Urinary bladder (tissue), 4 donors: ENCODE measurements at places on chromosomes 4 and X. TPM values are rescaled to one million over a fixed set of nuclear protein-coding genes. Genes with fewer than 3 reads are reported as not detected.

GRCh38 chrX:56782791-56783449 lies 53.9 kb downstream of the NBDY start:
- DNase-seq, result no peak

DNA sequence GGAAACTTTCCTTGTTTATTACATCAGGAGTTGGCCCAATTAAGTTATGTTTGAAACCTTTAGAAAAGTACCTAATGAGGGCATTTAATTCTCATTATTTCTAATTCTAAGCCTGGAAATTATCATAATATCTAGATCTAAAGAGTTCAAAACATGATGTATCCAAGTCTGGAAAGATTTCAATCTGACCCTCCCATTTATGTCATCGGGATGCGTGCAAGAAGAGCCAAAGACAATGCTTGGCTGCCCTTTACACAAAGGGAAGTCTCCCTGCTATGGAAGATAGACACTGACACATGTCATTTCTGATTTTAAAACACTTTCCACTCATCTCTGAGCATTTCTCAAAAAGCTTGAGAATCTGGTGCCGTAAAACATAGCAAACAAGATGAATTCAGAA lies 222.4 kb downstream of the ANTXR2 start:
- DNase-seq, result no peak

GRCh38 chr4:33772582-33772981 lies 2471.7 kb downstream of the ARAP2 start:
- no peak for DNase-seq

DNA sequence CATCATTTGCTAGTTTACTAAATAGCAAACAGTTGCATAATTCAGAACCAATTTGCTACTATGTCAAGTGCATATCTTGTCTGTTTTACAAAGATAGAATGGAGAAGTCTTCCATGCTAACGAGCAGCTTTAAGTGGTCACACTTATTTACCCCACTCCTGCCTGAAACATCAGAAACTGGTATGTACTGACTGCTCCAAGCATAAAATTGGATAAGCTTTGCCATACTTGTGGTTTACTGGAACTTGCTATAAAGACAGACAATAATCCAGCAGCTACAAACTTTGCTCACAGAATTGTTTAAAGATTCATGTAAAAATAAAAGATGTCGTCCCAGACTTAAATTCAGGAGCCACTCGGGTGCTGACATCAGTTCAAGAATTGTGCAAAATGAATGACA lies 13.3 kb upstream of the CDKL2 start:
- no peak for DNase-seq

DNA sequence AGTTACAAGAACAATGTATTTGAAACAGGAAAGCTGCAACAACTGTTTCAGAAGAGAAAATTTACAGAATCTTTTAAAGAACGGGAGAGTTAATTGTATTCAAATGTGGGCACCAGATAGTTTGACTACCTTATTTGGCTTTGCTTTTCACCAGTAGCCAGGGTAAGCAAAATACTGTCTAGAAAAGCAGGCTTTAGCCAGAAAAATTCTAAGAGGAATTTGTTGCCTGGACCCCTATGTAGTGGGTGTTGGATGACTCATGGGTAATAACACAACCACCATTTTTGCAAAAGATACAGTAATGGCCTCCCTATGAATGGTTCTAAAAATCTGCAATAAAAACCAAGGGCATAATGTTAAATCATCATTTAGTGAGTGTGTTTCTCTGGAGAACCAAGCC lies 233.4 kb upstream of the ANXA3 start:
- DNase-seq, result no peak

- DNase-seq, result no peak
These were observed 350.3 kb downstream of the PTTG2 start for GRCh38 chr4:38310446-38311043.

Gene ELK1
- 8.6 TPM for total RNA-seq

DNA sequence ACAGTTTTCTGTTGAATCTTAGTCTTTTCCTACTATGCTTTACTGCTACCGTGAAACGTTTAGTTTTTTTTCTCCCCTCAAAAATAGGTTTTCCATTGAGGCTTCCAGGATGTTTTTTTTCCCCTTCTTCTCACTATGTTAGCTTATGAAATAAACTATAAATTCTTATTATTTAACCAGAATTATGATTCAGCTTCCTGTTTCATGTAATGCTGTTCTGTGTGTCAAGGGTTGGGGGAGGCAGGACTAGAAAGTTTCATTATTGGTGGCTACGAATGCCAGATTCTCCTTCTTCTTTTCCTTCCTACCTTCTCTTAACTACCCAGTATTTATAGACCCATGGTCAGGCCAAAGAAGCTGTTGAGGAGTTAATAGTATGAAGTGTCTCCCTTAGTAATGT lies 11.8 kb downstream of the CLCN5 start:
- no peak for DNase-seq

DNA sequence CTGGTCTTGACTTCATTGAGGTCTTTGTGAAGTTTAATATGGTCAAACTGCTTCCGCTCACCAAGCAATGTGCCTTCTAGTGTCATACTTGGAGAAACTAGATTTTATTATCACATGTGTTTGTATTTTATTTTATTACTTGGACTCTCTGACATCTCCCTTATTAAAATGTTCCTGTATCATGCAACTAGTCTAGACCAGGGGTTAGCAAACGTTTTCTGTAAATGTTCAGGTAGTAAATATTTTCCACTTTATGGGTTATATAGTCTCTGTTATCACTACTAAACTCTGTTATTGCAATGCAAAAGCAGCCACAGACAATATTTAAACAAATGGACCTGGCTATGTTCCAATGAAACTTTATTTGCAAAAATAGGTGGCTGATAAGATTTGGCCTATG lies 443.8 kb downstream of the MID1IP1 start:
- no peak for DNase-seq

DNA sequence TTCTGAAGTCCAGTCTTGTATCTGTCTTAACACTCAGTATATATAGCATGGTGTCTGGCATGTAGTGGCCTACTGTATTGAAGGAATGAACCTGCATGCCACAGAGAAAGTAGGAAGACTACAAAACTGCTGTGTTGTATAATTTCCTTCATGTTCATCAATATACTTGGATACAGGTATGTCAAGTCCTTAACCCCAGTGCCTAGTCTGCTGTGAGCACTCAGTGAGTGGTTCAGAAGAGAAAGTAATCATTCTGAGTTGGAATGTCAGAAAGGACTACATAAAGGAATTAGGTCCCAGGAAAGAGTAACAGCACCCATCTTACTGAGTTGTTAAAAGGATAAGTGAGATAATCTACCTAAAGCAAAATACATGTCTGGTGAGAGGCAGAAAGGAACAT lies 32.0 kb downstream of the ABCE1 start:
- no peak for DNase-seq

GRCh38 chr4:40648131-40648530 lies 18.5 kb upstream of the RBM47 start:
- DNase-seq, result no peak

DNA sequence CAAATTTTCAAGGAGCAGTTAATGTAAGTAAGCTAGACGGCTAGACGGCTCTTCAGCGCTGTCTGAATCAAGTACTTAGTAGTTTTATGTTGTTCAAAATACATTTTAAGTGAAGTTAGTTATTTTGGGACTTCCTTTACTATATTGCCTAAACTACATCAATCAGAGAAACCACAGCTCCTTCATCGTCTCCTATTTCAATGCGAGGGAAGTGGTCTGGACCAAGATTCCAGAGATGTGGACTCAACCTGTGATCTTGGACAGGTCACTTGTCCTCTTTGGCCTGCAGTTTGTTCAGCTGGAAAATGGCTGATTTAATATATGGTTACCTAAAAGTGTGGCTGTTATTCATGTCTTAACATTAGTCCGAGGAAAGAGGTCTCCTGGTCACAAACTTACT lies 10.6 kb downstream of the ING2 start:
- DNase-seq, result no peak

Gene RENBP
- 4.4 TPM for total RNA-seq

Gene ADGRG2
- 1.5 TPM for total RNA-seq

DNA sequence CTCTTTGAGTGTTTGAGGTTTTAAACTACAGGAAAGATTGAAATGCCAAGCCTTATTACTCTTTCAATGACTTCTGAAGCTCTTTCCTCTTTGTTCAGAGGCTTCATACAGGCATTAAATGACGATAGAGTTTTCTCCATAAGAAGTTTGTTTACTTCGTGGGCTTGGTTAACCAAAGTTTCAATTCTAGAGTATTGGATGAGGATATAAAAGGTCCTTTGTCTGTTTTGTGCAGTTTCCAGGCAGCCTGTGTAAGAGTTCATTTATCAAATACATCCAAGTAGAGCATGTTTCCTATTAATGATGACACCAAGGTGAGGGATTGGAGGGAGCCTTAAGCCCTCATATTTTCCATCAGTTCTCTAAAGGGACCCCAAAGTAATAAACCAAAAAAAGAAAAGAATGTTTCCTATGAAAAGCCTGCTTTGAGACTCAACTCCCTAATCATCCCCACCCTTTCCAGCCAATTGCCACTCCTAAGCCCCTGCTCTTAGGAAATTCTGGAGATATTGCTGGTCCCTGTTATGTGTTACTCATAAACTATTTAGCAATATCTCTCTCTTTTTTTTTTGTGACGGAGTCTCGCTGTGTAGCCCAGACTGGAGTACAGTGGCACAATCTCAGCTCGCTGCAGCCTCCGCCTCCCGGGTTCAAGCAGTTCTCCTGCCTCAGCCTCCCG lies 106.2 kb upstream of the IL13RA1 start:
- DNase-seq, result no peak

GRCh38 chr4:150145090-150145945 lies 67.1 kb downstream of the DCLK2 start:
- DNase-seq, result no peak

DNA sequence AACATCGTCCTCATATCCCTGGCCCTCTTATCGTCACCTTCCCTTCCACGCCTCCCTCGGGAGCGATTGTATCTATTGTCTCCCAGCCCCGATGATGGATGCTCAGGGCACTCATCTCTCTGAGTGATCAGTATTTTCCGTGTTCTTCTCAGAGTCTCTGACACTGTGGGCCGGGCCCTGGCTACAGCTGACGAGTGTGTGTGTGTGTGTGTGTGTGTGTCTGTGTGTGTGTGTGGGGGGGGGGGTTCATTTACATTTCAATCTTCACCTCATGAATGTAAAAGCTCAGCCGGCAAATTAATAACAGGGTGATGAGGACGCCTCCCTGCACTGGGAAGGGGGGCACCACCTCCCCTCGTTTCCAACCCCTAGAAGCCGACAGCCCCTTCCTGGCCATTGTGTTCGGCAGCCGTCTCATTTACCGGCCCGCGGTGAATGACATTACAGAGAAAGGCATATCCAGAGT lies 159.5 kb downstream of the SHOX start:
- DNase-seq, result no peak

Gene AMBN
- total RNA-seq, result not detected

DNA sequence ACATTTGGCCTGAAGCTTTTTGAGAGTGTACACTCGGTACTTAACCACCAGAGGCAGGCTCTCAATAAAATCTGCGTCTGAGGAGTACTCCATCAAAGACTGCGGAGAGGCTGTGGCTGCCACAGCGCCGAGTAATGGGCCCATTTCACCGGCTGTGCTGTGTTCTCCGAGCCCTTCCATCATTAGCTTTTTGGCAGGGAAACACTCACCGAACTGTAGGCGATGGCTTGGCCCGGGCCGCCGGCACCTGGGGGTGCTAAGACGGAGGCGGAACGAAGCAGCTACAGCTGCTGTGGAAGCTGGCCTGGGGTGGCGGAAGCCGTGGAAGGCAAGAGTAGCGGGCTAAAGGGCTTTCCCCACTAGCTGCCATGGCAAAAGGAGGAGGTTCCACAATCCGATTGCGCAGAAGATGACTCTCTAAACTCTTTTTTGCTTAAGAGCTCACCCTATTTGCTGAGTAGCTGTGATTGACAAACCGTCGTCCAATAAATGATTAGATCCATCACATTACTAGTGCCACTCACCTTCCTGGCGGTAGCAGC lies 48.5 kb upstream of the PABPC1L2A start:
- DNase-seq, result no peak

Gene SRPX2
- total RNA-seq, result 27.1 TPM

- peak; percentile 74 for DNase-seq
These were observed 28.1 kb downstream of the NOP14 start for GRCh38 chr4:2934813-2935761.

Gene CXCL1
- total RNA-seq, result 0.42 TPM

GRCh38 chrX:15384304-15384703 lies at the start of gene VEGFD:
Gene VEGFD, minus strand, starts transcription at chrX:15384413. Its CDS starts 467 bp downstream, at chrX:15383946.
- DNase-seq, result no peak

DNA sequence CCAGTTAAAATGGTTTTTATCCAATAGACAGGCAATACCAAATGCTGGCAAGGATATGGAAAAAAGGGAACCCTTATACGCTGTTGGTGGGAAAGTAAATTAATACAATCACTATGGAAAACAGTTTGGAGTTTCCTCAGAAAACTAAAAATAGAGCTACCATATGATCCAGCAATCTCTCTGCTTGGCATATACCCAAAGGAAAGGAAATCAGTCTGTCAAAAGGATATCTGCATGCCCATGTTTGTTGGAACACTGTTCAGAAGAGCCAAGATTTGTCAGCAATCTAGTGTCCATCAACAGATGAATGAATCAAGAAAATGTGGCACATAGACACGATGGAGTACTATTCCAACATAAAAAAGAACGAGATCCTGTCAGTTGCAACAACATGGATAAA lies 91.0 kb upstream of the SH3RF1 start:
- no peak for DNase-seq

DNA sequence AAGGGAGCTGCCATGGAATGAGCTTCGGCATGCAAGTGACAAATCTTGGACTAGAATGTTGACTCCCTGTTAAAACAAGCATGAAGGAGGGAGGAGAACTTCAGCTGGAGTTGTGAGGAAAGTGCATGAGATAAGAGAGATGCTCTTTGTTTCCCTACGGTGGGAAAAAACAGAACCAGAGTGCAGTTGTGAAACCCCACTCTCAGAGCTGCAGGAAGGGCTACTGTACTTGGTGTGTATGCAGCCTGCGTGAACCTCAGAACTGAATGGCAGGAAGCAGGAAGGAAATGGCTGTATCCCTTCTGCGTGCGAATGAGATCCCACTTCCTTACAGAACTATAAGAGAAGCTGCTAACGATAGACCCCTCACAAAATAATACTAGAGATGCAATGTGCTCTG lies 57.2 kb downstream of the EGF start:
- no peak for DNase-seq

- no peak for DNase-seq
These were observed 50.6 kb downstream of the NRK start for GRCh38 chrX:105872941-105873340.

Gene PCDH7
- 121 TPM for total RNA-seq

DNA sequence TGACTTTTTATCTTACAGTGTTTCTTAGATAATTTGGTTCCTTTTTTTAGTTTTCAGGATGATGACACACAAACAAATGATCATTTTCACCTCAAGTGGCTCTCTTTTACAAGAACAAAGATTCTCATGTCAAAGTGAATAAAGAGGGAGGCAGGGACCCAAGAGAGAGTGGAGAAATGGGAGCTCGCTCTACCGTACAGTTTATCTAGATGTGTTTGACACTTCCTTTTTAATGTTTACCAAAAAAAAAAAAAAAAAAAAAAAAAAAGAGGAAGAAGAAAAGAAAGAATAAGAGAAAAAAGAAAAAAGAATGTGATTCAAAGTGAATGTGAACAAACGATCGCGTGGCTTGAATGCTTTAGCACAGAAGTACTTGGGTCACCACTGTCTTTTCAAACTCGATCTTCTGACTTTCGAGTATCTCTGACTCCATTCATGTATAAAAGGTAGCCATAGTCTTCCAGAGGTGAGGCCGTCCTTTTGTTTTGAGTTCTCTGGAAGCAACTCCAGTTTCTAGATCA lies 75.6 kb upstream of the GRXCR1 start:
- DNase-seq, result no peak
